ENCODE measurements at places on chromosomes 5 and 9.

- no peak for DNase-seq
Observed at GRCh38 chr5:99102073-99102697, 173.4 kb upstream of the CHD1 start.

- no peak for DNase-seq
Observed at GRCh38 chr5:170251462-170251861, 18.7 kb downstream of the C5orf58 start.

DNA sequence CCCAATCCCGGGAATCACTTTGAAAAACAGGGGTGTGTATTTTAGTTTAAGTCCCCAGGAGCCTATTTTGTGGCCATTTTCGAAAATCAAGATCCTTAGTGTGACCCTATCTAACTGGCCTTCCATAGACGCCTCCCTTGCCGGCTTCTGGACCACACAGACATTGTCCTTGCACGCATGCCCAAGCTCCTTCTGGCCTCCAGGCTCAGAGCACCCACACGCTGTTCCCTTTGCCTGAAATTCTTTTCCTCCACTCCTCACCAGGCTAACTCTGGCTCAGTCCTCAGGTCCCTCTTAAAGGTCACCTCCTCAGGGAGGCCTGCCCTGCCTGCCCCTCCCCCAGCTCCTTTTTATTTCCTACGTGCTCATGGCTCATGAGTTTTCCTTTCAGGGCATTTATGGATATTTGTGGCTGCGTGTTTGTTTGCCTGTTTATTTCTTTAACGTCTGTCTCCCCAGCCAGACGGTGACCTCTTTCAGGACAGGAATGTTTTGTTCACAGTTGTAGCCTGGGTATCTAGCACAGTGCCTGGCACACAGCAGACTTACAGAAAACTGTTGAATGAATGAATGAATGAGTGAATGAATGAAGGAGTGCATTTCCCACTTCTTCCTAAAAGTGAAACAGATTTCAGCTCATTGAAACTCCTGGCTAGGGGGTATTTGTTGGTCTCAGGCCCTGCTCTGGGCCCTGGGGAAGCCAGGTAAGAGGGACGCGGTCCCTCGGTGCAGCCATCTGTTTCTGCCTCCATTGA is 79.1 kb upstream of the IER5L start:
- no peak for DNase-seq

GRCh38 chr5:109125755-109126429 is 283.9 kb downstream of the PJA2 start:
- no peak for DNase-seq

GRCh38 chr5:169430671-169431070 is 129.7 kb upstream of the SLIT3 start:
- no peak for DNase-seq

GRCh38 chr5:142683881-142684505 is 1.9 kb downstream of the FGF1 start:
- DNase-seq, result no peak

- DNase-seq, result no peak
Observed at GRCh38 chr9:6907772-6908381, 150.1 kb downstream of the KDM4C start.

GRCh38 chr5:57937025-57937424 is 454.4 kb upstream of the ACTBL2 start:
- no peak for DNase-seq

DNA sequence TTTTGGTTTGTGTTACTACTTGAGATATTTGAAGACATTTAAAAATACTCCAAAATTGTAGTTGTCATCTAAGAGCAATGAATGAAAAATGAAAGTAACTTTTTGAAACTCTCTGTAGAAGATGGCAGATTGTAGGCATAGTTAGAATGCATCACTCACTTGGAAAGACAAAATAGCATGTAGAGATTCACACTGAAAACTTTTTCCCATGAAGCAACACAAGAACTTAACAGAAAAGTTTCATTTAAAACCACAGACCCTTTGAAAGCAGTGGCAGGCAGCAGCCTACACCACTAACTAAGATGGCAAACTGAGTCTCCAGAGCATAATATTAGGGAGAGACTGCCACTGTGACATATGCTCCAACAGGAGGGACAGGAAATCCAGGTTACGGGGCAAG is 18.9 kb upstream of the FAM174A start:
- DNase-seq, result no peak

- DNase-seq, result no peak
Observed at GRCh38 chr5:111348661-111349329, 124.6 kb downstream of the CAMK4 start.

- DNase-seq, result no peak
Observed at GRCh38 chr5:147446523-147446922, 63.3 kb downstream of the DPYSL3 start.

GRCh38 chr5:81717860-81718259 is 33.0 kb downstream of the SSBP2 start:
- no peak for DNase-seq

GRCh38 chr9:4362281-4362680 is 62.4 kb upstream of the GLIS3 start:
- no peak for DNase-seq

DNA sequence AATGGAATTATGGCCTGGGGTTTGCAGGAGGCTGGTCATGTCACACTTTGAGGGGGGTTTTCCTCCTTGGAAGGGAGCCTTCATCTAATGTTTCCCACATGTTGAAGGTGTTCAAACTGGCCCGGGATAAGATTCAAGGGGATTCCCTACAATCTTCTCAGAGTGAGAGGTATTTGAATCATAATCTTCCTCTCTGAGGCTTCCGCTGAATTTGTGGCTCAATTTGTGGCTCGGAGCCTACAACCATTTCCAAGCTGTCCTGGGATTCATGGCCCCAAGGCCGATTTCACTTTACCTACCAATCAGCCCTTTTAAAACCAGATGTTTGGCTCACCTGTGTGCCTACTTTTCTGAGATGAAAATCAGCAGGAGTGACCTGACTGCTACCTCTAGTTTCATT is 3.9 kb downstream of the TNC start:
- DNase-seq, result no peak

- DNase-seq, result no peak
Observed at GRCh38 chr9:96459268-96460007, 9.5 kb downstream of the HABP4 start.

DNA sequence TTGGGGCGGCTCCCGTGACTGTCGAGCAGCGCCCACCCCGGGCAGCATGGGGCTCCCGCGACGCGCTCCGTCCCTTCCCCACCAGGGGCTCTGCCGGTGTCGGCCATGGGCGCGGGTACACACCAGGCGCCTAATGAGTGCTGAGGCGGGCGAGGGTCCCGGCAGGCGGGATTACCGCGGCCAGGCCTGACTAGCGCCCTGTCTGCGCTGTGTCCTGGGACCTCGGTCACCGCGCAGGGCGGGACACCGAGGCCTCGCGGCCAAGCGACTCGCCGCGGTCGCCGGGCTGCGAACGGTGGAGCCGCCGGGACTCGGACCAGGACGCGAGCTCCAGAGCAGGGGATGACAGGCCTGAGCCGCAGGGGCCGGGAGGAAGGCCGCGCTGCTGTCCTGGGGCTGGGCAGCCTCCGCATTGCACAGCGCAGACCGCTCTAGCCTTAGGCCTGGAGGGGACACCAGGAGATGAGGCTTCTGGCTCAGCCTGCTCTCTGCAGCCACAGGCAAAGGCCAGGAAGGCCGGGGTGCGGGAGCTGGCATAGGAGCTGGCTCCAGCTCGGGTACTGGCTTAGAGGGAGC is 14.1 kb downstream of the LCN10 start:
- DNase-seq, result peak; percentile 51

GRCh38 chr9:120726484-120726883 is 12.2 kb upstream of the MEGF9 start:
- no peak for DNase-seq

DNA sequence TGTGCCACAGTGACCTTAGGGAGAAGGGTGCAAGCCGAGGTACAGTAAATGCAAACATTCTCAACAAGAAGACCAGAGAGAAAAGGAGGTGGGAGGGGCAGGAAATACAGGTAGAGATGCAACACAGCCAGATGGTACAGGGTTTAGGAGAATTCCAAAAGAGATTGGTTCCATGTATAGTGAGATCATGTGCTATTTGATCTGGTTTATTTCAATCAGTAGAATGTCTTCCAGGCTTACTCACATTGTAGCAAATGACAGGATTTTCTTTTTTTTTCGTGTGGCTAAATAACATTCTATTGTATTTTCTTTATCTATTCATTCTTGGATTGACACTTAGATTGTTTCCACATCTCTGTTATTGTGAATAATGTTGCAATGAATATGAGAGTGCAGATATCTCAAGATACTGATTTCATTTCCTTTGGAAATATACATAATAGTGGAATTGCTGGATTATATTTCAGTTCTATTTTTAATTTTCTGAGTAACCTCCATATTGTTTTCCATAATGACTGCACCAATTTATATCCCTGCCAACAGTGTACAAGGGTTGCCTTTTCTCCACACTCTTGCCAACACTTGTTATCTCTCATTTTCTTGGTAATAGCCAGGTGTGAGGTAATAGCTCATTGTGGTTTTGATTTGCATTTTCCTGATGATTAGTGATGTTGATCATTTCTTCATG is 107.8 kb upstream of the GAS1 start:
- no peak for DNase-seq

DNA sequence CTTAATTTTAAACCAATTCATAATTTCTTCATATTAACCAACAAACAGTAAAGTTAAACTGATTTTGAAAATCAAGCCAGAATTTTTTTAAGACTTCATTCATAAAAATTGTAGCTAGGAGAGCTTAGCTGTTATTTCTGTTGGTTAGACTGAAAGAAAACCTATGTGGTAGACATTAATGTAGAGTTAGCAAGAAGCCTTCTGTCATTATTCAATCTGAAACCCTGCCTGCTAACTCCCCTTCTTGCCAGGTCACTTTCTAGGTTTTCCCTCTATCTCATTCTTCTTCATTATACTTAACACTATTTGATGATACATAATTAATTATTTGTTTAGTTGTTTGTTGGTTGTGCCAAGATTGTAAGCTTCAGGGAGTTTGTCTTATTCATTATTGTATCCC is 304.3 kb upstream of the MEF2C start:
- DNase-seq, result no peak

DNA sequence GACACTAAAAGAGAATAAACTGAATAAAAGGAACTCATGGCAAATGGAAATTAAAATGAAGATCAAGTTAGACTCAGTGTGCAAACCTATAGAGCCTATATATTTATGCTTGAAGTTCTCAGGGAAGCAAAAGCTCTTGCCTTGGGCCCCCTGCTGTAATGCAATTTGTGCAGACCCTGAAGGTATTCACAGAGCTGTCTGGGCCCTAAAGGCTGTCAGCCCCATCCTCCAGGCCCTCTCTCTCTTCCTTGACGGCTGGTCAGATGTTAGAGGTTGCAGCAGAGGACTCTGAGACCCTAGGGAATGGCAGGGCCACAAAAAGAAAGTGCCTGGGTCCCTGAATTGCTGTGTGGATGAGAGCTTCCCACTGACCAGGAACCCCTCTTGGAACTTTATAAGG is 283.9 kb upstream of the TUT7 start:
- DNase-seq, result no peak

GRCh38 chr5:45694255-45694814 is 1.8 kb downstream of the HCN1 start:
- DNase-seq, result no peak

DNA sequence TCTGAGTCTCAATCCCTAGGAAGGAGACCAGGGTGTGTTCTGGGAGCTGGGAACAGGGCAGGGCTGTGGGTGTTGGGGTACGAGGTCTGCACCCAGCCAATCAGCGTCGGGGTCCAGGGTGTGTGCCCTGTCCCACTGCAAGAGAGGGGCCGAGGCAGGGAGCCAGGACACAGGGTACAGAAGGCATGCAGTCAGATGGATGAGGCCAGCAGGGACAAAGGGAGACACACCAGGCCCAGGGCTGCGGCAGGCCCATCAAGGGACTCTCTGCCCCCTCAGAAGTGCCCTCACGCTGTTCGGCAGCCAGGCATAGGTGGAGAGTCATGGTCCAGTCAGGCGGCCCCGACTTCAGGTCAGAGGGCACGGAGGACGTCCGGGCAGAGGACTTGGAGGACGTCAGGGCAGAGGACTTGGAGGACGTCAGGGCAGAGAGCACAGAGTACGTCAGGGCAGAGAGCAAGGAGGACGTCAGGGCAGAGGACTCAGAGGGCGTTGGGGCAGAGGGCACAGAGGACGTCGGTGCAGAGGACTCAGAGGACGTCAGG is 28.8 kb upstream of the ADAMTS2 start:
- no peak for DNase-seq

DNA sequence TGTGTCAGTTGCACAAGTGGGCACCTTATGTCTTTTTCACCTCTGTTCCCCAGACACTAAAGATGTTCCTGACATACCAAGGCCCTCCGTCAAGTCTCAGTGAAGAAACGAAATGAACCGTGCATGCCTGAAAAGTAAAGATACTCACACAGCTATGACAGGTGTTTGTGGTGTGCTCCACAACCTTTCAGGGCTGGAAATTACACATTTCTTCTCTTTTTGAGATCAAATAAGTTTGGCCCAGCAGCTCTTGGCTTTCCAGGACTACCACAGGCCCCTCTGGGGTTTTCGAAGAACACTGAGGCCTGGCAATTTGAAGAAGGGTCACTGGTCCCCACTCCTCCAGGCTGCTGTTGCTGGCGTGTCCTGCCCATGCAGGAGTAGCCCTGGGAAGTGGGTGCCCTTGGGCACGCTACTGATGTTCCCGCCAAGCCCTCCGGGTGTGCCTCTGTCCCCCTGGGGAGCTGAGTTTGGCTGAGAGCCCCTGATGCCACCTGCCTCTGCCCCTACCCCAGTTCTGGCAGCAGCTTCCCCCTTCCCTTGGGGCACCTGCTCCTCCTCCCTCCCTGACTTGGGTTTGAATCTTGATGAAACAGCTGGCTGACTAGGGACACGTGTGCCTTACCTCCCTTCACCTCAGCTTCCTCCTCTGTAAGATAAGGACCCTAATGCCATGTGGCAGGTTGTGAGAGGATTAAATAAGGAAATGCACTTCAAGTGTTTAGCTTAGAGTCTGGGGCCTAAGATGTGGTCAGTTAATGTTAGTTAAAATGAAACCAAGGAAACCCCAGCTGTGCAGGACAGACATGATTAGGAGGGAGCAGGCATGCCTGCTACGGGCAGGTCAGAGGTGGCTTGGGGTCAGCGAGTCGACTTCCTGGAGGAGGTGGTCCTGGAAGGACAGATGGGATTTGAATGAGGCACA is 49.1 kb upstream of the GADD45G start:
- DNase-seq, result no peak

GRCh38 chr5:83528439-83528769 is 56.9 kb downstream of the VCAN start:
- no peak for DNase-seq

GRCh38 chr5:14545862-14546261 is 35.7 kb upstream of the OTULINL start:
- DNase-seq, result no peak

GRCh38 chr5:67102708-67103107 is 93.9 kb downstream of the CD180 start:
- no peak for DNase-seq

GRCh38 chr5:435156-435790 is 7.7 kb upstream of the EXOC3 start:
- DNase-seq, result no peak
